ENCODE measurements at places on chromosomes 16 and 17.

DNA sequence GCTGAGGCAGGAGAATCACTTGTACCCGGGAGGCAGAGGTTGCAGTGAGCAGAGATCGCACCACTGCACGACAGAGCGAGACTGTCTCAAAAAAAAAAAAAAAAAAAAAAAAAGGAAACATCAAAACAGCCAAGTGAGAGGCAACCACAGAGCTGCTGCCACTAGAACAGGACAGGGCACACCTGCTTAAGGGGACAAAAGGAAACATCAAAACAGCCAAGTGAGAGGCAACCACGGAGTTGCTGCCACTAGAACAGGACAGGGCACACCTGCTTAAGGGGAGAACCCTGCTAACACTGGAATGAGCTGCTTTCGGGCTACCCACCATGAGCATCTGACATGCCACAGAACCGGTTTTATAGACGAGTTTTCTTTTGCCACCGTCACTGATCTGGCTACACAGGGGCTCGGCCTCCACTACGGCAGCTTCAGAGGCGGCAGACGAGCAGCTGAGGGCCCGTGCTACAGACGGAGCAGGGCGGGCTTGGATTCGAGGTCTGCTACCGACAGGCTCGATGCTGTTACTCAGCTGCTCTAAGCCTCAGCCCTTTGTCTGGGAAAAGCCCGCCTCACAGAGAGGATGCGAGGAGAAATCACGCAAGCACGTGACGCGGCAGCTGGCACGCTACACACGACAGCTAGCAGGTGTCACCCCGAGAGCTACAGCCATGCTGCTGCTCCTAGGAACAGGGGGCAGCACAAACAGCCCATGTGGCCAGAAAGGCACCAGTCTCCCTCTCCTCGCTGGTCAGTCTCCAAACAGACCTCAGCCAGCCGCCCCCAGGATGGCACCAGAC is 2.0 kb downstream of the P4HB start:
- no peak overlapping the region for H3K27ac ChIP-seq
- H3K4me1 ChIP-seq = peaks cover 33% of the 10 kb centered on the region
- H3K36me3 ChIP-seq = peaks cover 31% of the 10 kb centered on the region
- no peak for DNase-seq

GRCh38 chr16:19168371-19169081 is 486 bp downstream of the SYT17 start:
- H3K36me3 ChIP-seq = no peaks in the 10 kb centered on the region
- DNase-seq = no peak
- no peaks in the 10 kb centered on the region for H3K4me1 ChIP-seq
- H3K27me3 ChIP-seq = no peaks in the 10 kb centered on the region
- no peak overlapping the region for H3K27ac ChIP-seq

- H3K36me3 ChIP-seq = peaks cover 83% of the 10 kb centered on the region
- DNase-seq = no peak
- no peak overlapping the region for H3K4me3 ChIP-seq
- no peaks in the 10 kb centered on the region for H3K27me3 ChIP-seq
- peaks cover 8% of the 10 kb centered on the region for H3K4me1 ChIP-seq
These were observed 7.4 kb downstream of the NAT9 start for GRCh38 chr17:74768763-74769114.

DNA sequence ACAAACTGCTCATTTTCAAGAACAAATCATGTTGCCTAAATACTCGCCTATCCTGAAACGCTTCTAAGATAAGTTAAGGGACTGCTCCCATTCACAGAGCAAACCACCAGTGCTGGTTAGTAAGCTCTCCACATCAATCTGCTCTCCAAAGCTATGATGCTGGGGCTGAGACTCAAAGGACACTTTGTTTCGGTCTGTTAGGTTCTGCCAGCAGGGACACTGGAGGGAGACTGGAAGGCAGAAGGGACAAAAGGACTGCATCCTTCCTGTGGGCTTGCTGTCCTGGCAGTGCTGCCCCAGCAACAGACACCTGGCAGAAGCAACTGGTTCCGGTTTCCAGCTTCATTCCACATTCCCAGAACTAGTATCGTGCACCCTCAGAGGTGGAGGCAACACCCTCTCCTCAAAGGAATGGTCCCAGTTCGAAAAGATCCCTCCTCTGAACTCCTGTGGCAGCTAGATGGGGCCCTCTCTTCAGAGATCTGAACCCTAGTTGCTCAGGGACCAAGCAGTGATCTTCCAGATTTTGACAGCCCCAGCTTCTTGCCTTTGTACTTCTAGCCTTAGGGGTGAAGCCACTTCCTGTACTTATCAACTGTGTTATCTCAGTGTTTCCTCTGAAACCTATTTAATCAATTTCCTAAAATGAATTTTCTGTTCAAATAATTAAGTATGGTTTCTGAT is 73.4 kb upstream of the GSG1L start:
- H3K27ac ChIP-seq = peak overlapping the region; percentile 70
- H3K4me1 ChIP-seq = peaks cover 61% of the 10 kb centered on the region
- H3K36me3 ChIP-seq = peaks cover 42% of the 10 kb centered on the region
- DNase-seq = peak; percentile 82
- H3K4me3 ChIP-seq = peak overlapping the region; percentile 56

All from CD4-positive, CD25-positive, alpha-beta regulatory T cell (primary cell).